ENCODE measurements at places on chromosomes 7 and 10.

- no peak for DNase-seq
Observed at GRCh38 chr10:122113945-122114747, 125.2 kb downstream of the TACC2 start.

DNA sequence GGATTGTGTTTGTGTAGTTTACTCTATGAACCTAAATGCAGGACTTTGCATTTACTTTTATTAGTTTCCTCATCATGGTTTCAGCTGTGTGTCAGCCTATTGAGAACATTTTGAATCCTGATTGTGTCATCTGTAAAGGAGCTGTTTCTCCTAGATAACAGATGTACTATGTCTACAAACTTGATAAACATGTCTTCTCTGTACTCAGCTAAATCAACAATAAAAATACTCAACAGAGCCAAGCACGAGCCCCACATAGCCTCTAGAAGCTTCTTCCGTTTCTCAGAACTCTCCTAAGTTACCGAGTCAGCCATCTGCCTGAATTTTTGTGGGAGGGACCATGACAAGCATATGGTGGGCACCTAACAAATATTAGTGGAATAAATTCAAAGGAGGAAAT is 234.7 kb downstream of the SKAP2 start:
- DNase-seq: no peak

DNA sequence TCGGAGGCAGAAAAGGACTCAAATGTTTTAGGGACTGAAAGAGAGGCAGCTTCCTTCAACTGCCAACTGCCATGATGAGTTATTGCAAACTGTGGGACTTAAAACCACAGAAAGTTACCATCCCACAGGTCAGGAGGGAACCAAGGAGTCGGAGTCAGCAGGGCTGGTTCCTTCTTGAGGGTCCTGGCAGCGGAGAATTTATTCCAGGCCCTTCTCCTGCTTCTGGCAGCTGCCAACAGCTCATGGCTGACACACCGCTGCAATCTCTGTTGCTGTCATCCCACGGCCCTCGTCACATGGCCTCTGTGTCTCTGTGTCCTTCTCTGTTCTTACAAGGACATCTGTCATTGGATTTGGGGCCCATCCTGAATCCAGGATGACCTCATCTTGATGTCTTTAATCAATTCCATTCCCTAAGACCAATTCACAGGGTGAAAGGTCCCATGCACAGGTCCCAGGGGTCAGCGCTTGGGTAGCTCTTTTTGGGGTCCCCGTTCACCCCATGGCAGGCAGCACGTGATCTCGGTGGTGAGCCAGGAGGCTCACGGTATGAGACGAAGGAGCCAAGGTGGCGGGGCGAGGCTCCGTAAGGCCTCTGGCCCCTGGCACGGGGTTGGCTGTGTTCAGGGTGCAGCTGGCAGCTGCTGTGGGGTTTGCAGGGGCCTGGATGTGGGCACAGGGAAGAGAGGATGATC is 27.4 kb upstream of the PSMG3 start:
- DNase-seq: no peak

GRCh38 chr10:92880233-92880861 is 32.0 kb downstream of the EXOC6 start:
- no peak for DNase-seq

GRCh38 chr10:131617113-131617858 is 283.5 kb upstream of the PPP2R2D start:
- DNase-seq: peak; percentile 42

GRCh38 chr7:5489991-5490536 is 66.4 kb upstream of the TNRC18 start:
- DNase-seq: no peak

DNA sequence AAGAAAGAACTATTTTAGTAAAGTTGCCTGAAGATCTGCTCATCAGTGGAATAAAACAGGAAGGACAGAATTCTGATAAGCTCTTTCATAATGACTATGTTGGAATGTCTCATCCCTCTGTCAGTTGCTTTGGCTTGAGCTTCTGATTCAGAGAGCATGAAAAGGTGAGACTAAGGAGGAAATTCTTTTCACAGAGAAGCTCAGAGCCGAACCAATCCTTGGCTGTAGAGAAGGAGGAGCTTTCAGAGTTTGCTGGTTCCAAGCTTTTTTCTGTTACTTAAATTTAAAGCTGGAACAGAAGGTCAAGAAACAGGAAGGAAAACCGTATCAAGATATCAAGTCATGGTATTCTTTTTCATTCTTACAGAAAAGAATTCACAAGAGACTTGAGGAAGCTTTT is 24.0 kb downstream of the GSTO2 start:
- DNase-seq: no peak

DNA sequence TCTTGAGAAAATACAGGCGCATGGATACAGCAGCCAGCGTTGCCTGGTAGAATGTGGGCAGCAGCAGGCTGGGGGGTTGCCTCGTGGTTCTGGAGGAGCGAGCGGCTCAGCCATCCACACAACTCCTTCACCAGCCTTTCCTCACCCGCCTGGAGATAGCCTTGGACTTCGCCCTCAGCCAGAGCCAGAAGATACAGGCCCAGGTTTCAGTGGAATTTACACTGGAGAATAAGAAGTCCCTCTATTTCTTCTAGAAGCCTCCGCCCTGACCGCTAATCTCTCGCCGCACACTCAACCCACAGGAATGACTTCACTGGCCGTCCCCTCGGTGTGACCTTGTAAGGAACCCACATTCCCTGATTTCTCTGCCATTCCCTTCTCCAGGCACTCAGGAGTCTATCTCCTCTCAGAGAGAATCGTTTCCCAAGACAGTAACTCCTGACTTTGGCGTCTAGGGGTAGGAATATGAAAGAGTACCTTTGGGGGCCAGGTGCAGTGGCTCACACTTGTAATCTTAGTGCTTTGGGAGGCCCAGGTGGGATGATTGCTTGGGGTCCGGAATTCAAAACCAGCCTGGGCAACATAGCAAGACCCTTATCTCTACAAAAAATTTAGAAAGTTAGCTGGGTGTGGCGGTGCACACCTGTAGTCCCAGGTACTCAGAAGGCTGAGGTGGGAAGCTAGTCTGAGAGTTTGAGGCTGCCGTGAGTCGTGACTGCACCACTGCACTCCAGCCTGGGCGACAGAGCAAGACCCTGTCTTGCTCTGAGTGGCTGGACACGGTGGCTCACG is 52.0 kb upstream of the ECHDC3 start:
- no peak for DNase-seq

DNA sequence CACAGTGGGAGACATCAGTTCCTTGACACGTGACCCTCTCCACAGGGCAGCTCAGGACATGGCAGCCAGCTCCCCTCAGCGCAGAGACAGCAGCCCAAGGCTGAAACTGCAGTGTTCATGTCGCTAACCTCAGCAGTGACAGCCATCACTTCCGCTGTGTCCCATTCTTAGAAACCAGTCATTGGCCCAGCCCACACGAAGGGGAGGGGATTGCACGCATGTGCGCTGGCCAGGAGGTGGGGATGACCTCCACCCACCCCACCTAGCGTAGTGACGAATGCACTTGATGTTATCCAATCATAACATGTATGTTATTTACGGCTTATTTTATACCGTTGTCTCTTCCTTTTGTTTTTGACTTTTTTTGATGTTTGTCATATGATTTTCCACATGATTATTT is 36.9 kb upstream of the EGFR start:
- DNase-seq: no peak

- DNase-seq: no peak
Observed at GRCh38 chr7:7756577-7756976, 38.2 kb upstream of the RPA3 start.

DNA sequence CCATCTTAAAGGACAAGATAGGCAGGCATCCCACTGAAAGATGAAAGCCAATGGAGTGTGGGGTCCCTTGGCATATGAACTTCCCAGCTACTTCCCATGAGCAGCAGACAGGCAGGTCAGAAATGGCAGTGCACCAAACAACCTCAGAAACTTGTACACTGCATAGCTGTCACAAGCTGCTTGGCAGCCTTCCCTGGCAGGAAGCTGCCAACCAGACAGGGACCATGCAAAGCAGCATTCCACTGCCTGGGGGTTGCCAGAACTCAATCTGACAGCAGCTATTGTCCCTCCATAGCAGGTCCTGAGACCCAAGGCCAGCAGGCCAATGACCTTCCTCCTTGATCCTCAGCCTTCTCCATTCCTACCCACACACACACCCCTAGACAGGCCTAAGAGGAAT is 139.5 kb downstream of the PLCE1 start:
- DNase-seq: no peak

DNA sequence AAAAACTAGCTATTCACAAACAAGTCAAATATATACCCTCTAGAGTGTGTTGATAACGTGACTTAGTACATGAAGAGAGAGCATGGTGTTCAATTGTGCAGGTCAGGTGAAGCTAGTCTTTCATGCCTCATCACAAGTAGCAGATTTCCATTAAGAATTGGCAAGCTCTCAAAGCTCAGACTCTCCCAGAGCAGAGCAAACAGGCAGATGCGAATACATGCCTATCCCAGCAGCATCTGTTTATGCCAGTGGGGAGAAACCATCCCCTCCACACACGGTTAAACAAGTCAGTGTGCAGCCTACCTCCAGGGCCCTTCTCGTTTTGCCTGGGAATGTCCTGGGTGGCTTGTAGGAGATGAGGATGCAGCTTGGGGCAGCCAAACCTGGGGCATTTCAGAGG is 532.5 kb upstream of the C7orf33 start:
- DNase-seq: no peak

DNA sequence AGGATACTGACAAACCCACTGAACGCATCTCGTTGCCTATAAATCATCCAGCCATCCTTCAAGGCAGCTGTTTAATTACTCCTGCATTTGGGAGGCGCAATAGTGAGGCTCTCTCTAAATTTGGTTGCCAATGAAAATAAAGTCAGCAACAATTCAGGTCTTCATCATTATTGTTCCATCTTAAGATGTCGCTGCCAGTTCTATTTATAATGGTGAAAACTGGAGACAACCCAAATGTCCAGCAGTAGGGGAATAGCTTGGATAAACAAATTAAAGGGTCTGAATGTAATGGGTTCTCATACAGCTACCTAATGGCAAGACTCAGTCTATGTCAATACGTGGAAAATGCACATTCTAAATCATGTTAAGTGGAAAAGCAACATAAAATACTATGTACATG is 120.1 kb upstream of the PLXNA4 start:
- no peak for DNase-seq

DNA sequence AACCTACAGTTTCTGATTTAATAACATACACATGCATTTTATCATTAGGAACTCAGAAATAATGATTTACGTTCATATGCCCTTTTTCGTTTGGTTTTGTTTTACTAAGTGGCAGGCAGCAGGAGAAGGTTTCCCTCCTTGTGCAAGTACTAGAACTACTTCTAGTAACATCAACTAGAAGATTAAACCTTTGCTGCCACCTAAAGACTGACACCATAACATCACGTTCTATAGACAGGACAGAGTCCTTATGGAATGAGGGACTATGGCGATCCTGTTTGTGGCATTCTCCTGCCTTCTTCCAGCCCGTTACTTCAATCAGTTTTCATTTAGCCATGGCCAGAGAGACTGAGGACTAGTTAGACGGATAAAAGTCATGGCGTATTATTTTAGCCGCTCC is 53.2 kb downstream of the GAD2 start:
- peak; percentile 8 for DNase-seq

GRCh38 chr10:29688230-29688661 is 53.5 kb upstream of the SVIL start:
- DNase-seq: peak; percentile 6

DNA sequence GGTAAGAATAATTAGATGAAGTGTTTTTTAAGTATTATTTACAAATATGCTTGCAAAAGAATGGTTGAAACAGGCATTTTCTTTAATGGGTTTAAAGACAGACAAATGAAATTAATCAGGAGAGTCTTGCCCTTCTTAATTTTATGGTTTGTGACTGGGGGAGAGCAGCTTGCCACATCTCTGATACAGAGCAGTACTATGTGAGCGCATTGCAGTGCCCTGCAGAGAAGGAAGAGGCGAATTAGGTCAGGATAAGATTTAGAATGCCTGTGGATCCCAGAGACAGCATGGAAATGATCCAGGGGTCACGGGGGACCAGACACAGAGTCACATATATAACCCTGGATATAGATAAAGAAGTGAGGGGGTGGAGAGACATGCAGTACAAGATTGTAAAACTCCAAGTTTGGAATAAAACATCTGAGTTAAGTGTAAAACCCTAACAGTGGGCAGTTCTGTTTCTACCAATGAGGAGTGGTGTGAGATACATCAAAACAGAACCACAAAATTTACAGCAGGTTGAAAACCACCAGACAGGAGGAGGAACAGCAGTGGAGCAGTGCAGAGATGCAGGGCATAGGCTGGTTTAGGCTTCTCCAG is 125.5 kb downstream of the FAM204A start:
- no peak for DNase-seq

All from neural crest cell (in vitro differentiated cells).